ENCODE measurements at places on chromosomes 11 and 22. TPM values are rescaled to one million over a fixed set of nuclear protein-coding genes. Genes with fewer than 3 reads are reported as not detected.

DNA sequence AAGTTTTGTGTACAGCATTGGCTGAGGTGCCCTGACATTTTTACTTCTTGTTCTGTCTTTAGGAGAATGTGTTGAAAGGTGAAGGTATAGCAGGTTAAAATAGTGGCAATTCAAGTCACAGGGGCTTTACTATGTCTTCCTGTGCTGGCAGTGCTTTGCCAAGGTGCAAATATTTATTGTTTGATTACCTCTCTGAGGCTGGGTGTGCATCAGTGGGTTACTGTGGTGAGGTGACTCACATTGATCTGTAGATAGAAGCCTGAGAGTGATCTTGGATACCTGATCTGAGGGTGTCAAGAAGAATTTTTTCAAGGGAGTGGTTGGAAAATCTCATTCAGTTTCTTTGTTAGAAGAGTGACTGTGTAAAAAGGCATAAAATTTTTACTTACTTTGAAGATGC, 90.0 kb downstream of the ARHGAP42 start:
- no peak for DNase-seq

RASSF10 gene
- polyA plus RNA-seq, result not detected

GRCh38 chr22:29482726-29483125, 2.7 kb downstream of the NEFH start:
- no peak for DNase-seq

DNA sequence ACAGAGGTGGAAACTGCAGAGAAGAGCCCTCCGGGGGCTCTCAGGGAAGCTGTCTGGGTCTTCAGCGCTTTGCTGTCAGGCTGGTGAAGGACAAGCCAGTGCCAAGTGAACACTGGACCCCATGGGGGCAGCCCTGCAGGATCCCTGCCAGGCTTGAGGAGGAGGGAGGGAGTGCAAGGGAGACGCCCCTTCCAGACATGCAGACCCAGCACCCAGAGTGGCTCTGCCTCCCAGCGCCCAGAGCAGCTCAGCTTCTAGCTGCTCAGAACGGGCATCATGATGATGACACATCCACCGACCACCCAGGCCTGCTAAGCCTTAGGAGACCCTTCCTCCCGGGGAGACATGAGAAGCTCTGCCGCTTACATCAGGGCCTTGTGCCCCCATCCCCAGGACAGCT, 39.7 kb downstream of the TBX1 start:
- DNase-seq, result no peak

- no peak for DNase-seq
Observed at GRCh38 chr22:34403667-34404066, 483.4 kb upstream of the LARGE1 start.

- DNase-seq, result no peak
Observed at GRCh38 chr22:27487600-27488452, 313.7 kb downstream of the MN1 start.

DNA sequence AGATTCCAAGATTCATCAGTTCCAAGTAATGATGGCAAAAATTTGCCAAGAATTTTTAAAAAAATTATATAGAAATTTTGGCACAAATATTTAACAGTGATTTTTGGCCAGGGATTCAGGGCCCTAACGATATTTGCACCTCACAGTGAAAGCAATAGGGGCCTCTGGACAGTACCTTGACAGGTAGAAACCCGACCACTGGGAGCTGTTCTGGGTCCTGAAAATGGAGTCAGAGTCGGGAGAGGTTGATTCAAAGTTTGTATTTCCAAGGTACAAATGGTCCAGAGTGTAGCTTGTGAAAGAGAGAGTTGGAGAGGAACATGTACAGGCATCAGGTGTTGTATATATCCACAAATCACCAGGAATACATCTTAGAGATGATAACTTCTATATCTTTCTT, 41.6 kb downstream of the MRGPRX2 start:
- DNase-seq, result no peak

DNA sequence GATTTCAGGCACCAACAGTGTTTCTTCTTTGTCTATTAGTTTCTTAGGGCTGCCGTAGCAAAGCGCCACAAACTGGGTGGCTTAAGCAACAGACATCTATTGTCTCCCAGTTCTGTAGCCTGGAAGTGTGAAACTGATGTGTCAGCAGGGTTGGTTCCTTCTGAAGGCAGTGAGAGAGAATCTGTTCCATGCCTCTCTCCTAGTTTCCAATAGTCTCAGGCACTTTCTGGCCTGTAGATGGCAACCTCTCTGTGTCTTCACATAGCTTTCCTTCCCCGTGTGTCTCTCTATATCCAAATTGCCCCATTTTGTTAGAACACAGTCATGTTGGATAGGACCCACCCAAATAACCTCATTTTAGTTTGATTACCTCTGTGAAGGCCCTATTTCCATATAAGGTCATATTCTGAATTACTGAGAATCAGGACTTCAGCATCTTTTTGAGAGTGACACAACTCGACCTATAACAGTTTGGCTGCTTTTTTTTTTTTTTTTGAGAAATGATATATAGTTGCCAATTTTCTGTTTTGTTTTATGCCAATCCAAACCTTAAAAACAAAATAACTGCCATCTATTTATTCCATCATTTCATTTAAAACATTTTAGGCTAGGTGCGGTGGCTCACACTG, 108.2 kb downstream of the SLC36A4 start:
- DNase-seq, result no peak

DNA sequence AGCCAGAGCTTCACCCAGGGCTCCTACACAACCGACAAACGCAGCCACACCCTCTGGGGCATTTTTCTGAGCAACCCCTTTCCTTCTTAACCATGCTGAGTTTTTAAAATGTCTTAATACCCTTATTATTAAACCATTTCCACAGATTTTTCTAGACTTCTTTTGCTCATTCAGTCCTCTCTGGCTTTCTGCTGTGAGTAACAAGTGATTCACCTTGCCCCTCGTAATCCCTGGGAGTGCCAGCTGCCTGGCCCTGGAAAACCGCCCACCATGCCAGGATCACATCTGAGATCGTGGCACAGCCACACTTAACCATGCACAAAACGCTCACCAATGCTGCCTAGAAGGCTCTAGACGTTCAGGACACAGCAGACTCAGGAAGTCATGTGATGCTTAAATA, 25.4 kb downstream of the YPEL1 start:
- no peak for DNase-seq

GRCh38 chr11:122159861-122160260, 43.8 kb upstream of the BLID start:
- DNase-seq, result no peak

DNA sequence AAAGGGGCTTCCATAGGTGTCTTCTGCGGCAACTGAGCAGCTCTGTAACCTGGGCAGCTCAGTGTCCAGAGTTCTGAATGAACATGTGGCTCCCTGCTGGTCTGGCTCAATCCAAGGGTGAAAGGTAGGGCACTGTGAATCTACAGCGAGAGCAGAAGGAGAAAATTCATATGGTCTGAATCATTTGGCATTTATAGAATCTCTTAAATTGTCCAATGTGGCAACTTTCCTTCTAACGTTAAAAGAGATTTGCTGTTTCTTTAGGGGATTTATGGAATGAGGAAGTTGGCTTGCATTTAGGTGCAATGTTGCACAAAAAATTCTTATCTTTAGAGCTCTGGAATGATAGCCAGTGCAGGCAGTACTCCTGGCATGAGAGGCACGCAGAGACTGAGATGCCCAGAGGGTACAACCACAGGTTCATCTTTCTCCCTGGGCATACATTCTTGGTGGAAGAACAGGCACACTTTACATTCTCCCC, 17.0 kb downstream of the ATXN10 start:
- DNase-seq, result no peak

CCDC87 gene
- 0.09 TPM for polyA plus RNA-seq

All from B cell (primary cell).